NCI-H2081 (cell line): ENCODE measurements at places on chromosomes 2 and 18.

GRCh38 chr2:235116885-235117492 lies 165.2 kb downstream of the SH3BP4 start:
- DNase-seq, result peak; percentile 73

DNA sequence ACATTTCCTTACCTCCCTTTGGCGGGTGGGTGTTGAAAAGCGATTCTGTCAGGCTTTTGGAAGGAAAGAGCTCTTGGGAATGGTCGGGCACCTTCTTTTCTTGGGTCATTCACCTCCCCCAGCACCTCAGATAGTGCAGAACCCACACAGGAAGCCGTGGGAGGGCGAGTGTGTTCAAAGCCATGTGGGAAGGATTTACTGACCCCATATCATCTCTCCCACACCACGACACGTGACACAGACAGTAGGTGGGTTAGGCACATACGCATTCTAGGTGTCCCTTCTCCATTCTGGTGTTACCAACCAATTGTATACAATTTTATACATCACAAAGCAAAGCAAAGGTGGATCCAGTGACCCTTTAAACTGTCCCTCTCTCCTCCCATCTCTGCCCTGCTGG lies 263.7 kb upstream of the REV1 start:
- DNase-seq, result no peak

DNA sequence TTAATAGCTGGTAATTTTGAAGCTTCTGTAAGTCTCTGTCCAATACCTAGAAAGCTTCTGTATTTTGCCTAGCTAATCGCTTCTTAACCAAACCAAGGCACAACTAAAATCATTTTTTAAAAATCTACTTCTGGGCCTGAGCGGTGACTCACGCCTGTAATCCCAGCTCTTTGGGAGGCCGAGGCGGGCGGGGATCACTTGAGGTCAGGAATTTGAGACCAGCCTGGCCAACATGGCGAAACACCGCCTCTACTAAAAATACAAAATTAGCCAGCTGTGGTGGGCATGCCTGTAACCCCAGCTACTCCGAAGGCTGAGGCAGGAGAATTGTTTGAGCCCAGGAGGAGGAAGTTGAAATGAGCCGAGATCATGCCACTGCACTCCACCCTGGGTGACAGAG lies 148.6 kb upstream of the FIGN start:
- no peak for DNase-seq

GRCh38 chr2:18401471-18401870 lies 159.0 kb downstream of the RDH14 start:
- DNase-seq, result no peak

- DNase-seq, result no peak
These were observed 201.7 kb upstream of the CWC22 start for GRCh38 chr2:180208841-180209240.

- no peak for DNase-seq
These were observed 82.3 kb downstream of the PXDN start for GRCh38 chr2:1661891-1662605.

DNA sequence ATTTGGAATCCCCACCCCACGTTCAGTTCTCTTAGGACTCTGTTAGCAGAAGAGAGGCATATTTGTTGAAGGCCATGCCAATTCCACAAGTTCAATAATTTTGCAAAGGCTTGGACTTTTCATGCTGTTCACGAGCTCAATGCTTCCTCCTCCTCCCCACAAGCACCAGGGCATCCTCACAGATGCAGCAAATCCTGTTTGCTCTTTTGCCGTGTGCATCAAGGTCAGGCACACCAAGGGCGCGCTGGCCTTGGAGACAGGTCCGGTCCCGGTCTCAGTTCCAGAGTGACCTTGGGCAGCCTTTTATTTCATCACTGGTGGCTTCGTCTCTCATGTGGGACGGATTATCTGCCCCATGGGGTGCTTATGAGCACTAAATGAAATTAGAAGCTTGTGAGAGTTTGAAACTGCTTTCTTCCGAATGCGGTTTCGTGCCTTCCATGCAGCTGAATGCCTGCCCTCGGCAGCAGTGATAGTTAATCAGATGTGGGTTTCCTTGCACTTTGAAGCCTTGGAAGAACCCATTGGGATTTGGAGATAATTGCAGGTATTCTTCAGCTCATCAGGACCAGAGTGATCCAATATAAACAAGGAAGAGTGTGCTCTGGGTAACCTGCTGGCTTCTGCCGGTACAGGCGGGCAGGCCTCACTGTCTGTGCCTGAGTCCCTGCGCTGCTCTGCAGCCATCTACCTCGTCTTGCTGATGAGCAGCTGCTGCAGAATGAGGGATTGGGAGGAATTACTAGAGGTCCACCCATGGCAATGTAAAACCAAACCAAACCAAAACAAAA lies 140.8 kb downstream of the SH3BP4 start:
- DNase-seq, result no peak

DNA sequence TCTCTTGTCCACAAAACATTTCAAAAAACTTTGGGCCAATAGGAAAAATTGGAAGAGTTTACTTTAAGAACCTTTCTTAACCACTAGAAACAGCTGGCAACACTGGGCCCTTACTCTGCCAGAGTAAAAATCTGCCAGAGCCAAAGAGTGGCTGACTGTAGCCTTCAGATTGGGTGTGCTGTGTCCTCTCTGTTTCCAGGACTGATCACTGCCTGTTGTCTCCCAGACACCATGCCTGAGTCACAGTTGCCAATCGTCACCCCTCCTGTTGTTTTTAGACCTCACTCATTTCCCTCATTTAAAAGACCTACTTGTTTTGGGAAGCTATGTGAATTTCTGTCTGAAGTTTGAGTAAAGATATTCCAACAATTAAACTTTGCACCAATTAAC lies 159.1 kb downstream of the PPP1R1C start:
- DNase-seq, result no peak

DNA sequence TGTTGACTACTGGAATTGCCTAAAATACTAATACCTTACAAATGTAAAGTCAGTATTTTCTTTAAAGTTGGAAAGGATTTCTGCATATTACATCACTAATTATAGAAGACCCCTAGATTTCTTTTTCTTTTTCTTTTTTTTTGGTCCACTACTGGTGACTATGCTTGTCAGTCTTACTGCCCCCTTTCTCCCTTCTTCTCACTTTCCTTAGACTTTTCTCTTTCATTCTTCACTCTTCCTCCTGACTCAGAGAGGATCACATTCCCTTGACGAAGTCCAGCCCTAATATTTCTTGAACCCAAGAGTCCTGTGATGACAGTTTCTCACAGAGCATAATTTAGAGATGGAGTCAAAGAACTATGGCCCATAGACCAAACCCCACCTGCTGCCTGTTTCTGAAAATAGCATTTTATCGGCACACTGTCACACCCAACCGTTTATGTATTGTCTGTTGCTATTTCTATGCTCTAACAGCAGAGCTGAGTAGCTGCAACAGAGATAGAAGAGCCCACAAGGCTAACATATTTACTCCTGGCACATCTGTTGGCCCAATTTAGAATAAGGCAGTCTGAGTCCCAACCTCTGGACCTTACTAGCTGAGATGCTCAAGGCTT lies 40.6 kb upstream of the RIOK3 start:
- no peak for DNase-seq

- DNase-seq, result no peak
These were observed 440.4 kb upstream of the CDH20 start for GRCh38 chr18:60892855-60893254.

DNA sequence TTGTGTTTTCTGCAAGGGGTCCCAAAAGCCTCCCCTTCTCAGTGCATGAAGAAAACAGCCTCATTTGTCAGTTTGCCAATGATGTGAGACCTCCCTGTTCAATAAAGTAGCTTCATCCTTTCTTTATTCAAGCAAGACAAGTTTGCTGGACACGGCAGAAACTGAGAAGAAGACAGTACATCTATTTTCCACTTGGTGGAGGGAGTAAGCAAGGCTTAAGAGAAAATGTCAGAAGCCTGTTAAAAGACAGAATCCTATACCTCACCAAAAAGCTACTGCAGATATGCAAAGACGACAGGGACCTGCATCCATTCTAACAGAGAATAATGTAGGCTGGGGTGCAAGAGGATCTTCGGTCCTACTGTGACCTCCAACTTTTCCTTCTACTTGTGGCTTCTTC lies 506.8 kb upstream of the VRK2 start:
- DNase-seq, result no peak

GRCh38 chr2:54397426-54397825 lies 58.7 kb upstream of the SPTBN1 start:
- DNase-seq, result no peak

GRCh38 chr2:238796223-238796885 lies 51.5 kb upstream of the TWIST2 start:
- DNase-seq, result no peak

- DNase-seq, result no peak
These were observed at the start of gene WNT6 for GRCh38 chr2:218859556-218859987. Gene WNT6, plus strand, starts transcription at chr2:218859805. Its CDS starts 233 bp downstream, at chr2:218860038.

GRCh38 chr2:82254728-82255127 lies 1950.2 kb upstream of the LRRTM1 start:
- no peak for DNase-seq

- DNase-seq, result no peak
These were observed 170.6 kb downstream of the ALPK2 start for GRCh38 chr18:58458304-58458703.

DNA sequence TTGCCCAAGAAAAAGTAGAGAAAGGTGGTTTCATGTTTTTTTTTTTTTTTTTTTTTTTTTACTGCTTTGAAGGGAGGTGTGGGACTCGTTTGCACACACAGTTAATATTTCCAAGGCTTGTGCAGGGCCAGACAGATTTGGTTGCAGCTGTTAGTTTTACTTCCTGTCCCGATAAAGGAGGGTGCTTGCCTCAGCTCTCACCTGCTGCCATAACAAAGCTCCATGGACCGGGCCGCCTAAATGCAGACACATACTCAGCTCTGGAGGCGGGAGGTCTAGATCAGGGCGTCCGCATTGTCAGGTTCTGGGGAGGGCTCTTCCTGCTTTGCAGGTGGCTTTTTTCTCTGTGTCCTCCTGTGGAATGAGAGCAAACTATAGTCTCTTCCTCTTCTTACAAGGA lies 69.9 kb downstream of the ODC1 start:
- no peak for DNase-seq

GRCh38 chr2:232300894-232301387 lies 77.6 kb upstream of the ALPP start:
- DNase-seq, result no peak

DNA sequence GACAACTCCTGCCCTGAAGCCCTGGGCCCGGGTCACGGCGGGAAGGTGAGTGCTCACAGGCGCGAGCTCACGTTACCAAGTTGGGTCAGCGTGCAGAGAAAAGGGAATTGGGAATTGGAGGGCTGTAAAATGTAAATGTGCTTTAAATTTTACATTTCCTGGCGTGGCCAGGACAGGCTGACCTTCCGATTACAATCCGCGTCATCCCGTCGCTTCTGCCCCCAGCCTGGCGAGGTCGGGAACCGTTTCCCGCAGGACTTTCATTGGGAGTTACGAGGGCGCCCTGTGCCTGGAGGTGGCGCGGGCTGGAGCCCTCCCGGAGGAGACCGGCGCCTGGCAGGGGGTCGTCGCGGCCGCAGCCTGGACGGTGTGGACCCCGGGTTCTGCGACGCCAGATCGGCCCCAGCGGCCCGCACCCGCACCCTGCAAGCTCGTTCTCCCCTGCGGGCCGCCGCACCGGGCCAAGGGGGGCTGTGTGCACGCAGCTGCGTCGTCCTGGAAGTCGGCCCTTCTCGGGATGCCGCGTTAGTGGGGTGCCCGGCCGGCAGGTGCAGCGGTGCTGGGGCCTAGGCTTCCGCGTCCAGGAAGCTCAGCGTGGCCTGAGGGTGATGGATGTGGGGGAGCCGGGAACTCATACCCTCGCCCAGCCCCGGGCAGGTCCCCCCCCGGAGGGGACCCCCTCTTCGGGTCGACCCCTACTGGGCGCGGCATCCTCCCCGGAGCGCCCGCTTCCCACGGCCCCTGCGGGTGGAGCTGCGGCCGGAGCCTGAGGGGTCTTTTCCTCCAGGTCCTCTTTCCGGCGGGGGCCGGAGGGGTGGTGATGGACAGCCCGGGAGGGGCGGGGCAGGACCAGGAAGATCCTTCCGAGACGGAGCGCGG lies 63.9 kb downstream of the LRRFIP1 start:
- DNase-seq, result no peak

DNA sequence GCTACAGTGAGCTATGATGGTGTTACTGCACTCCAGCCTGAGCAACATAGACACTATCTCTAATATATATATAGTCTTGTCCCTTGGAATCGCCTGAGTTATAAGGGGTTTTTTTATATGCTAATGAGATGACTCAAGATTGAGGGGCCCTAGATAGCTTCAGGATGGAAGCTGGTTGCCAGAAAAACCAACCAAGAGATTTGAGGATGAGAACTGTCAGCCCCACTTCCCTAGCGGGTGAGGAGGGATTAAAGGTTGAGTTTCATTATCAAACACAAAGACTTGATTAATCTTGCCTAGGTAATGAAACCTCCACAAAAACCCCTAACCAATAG lies 12.6 kb upstream of the GALM start:
- DNase-seq, result no peak

- no peak for DNase-seq
These were observed 59.5 kb downstream of the LPIN1 start for GRCh38 chr2:11805920-11806319.

- DNase-seq, result no peak
These were observed 66.1 kb upstream of the CDCA7 start for GRCh38 chr2:173288561-173288960.

GRCh38 chr2:23491591-23492336 lies 106.8 kb downstream of the KLHL29 start:
- no peak for DNase-seq

DNA sequence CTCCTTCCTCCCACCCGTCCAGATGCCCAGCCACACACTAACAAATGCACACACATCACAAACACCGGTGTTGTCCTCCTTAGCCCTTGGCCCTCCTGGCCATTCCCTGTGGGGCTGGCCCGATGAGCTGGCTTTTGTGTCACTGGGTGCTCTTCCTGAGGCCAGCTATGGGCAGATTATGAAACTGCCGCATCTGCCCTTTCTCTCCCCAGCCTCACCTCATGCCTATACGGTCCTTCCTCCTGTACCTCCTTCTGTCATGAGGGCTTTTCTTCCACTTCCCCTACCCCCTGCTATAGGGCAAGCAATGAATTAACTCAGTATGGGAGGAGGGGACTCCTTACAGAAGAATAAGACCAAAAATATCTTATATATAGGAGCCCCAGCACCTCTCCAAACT lies 10.3 kb upstream of the INO80C start:
- DNase-seq, result no peak

DNA sequence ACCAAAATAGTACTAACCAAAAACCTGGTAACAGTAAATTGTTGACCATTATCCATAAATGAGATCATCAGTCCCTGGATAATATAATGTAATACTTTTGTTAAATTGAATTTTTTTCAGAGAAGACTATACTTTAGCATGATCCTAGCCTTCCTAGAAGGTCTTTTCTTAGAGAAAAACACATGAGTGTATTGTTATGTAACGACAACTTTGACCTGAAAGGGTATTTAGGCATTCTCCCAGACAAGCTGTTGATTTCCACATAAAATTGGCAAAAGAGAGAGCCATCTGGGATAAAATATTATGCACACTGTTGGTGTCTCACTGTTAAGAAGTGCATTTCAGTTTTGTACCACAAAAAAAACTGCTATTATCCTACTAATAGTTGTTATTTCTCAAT lies 120.0 kb upstream of the MAPRE2 start:
- no peak for DNase-seq

- DNase-seq, result no peak
These were observed 43.3 kb upstream of the PTPRM start for GRCh38 chr18:7523772-7524171.
